ENCODE measurements at places on chromosomes 6 and 20. TPM values are rescaled to one million over a fixed set of nuclear protein-coding genes. Genes with fewer than 3 reads are reported as not detected.

DNA sequence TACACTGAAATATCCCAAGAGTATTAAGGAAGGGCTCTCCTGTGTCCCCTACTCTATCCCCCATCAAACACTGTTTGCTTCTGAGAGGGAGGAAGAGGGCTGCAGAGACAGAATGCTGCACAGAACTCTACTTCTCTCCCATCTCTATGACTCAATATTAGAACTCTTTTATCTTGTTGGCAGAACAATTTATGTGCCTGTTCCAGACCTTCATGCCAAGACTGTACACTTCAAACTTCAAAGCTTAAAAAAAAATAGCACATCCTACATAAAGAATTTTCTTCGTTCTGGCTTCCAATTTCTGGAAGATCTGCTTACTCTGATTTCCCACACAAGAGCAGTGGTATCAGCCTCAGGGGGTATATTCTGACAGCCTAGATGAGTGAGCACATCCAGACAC, 19.6 kb upstream of the GPR63 start:
- no peak for DNase-seq

DNA sequence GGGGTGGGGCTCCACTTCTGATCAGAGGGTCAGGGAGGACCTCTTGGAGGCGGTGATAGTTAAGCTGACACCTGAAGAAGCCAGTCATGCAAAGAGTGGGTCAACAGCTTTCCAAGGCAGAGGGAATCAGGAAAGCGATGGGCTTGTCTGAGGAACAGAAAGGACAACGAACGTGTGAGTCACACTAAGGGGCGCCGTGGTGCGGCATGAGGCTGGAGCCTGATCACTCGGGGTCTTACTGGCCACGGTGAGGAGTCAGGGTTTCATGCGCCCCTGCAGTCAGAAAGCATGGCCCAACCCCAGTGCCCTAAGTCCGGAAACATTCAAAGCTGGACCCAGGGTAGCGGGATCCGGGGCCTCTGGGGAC, 50.6 kb upstream of the SLC32A1 start:
- no peak for DNase-seq

GRCh38 chr6:114523508-114523907, 180.7 kb upstream of the HS3ST5 start:
- DNase-seq = no peak

DNA sequence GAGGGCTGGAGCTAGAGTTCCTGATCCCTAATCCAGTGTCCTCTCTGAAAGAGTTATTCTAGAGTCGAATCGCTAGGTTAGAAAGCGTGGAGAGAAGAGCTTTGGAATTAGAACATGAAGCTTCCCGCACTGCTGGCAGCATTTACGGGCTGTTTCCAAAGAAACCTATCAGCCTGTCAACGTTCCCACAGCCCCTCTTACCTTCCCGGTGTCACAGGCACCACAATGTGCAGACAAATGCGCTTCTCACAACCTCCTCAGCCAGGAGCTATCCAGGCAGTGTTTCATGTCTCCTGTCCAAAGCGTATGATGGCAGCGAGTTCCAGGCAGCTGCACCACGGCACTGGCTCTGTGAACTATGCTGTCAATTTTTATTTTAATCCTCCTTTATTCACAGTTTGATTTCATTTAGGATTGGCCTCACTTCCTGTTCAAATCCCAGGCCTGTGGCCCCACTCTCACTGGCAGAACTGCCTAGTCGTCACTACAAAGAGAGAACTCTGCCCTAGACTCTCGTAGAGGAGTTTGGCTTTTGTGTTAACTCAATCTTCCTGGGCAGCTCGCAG, 322.8 kb upstream of the SOX4 start:
- DNase-seq = no peak

- no peak for DNase-seq
Measured at GRCh38 chr20:63306673-63307537, 13.9 kb downstream of the COL20A1 start.

- no peak for DNase-seq
Measured at GRCh38 chr6:104537180-104537579, 322.5 kb downstream of the HACE1 start.

GRCh38 chr6:10414756-10415616, at the start of gene TFAP2A:
Gene TFAP2A, minus strand, starts transcription at chr6:10415074. Its CDS starts 83 bp downstream, at chr6:10414991.
- no peak for DNase-seq

DNA sequence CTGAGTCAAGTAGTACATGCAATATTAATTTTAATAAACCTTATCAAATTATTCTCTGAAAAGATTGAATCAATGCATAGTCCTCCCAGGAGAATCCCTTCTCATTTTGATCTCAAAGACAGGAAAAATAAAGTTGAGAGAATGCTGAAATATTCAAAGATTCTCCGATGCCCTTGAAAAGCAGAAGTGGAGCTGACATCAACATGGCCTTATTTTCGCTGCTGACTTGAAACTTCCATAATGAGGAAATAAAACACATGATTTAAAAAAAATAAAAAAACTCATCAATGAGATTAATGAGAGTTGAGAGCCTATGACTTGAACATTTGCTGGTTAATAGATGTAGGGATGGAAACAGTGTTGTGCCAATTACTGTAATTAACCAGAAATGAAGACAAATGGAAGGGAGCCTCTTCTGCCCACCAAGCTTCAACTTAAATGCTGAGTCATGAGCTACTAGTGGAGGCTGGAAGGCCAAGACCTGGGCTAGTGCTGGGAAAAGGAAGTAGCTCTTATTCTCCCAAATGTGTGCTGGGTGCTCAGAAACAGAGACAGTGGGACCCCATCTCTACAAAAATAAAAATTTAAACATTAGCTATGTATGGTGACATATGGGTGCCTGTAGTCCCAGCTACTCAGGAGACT, 139.9 kb downstream of the BFSP1 start:
- no peak for DNase-seq

DNA sequence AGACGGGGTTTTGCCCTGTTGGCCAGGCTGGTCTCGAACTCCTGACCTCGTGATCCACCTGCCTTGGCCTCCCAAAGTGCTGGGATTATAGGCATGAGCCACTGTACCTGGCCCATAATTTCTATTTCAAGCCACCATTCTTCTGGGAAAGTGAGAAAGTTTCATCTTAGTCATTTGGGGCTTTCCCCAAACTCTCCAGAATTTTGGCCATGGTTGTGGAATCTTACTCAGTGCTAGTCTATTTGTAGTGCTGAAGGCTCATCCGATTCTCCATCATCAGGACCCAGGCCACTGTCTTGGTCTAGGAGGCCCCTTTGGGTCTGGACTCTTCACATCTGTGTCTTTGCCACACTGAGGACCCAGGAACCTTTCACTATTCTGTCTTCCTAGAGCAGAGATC, 164.9 kb downstream of the EYA2 start:
- DNase-seq = no peak

- DNase-seq = no peak
Measured at GRCh38 chr6:135311446-135312200, 130.5 kb downstream of the MYB start.

DNA sequence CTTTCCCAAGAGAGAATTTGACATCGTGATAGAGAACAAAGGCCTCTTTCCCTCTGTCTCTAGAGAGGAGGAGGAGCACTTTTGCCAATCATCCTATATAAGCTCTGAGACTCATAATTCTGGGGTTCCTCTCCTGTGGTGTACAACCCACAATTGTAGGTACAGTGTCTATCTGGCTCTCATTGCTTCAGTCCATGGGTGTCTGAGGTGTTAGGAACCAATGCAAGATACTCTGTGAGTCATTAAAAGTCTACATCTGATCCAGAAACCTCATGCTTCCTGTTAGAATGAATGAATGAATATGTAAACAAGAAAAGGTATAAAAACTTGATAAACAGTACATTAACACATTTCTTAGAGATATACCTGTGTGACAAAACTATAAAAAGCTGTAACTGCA, 356.7 kb downstream of the QKI start:
- no peak for DNase-seq

DNA sequence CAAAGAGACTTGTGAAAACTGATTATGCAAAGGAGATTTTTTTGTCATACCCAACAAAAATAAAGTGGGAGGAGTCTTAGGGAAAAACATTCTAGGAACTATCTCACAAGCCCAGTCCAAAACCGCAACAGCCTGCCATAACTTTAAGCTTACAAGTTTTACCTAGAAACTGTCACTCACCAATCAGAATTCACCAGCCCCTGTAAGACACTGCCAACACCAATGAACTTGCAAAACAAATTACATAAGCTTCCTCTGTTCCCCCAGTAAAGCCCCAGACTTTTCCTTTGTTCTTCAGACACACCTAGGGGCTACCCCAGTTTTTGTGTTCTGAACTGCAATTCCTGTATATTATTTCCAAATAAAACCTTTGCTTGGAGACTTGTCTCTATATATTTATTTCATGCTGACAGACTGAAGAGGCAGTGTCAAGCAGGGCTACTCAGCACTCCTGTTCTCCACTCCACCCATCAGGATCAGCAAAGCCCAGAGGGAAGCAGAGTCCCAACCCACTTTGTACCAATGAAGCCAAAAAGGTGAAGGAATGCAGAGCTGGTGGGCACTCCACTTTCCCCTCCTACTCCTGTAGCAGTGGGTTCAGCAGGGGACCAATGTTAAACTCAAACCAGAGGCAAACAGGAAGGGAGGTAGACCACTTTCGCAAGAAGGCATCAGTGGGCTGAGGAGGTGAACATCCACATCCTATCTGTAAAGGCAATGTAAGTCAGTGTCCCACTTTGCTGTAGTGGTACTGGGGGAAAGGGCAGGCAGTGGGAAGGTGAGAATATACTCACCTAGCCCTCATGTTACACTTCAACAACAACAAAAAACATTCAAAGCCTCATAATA, 142.5 kb upstream of the RUNX2 start:
- DNase-seq = no peak

- no peak for DNase-seq
Measured at GRCh38 chr6:140445474-140446004, 1071.1 kb upstream of the CITED2 start.

DNA sequence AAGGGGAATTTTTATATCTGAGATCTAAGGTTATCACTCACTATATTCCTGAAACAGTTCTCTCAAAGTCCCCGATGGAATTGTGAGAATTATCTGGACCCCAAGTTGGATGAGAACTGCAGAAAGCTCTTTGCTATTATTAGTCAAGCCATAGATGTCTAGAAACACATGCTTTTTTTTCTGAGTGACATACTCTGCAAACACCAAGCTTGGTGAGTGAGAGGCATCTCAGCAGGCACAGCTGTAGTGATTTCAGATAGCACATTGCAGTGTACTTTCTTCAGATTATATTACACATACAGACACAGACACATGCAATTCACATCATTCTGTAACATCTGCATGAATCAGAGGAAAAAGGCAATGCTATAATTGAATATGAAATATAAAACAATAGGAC, 111.1 kb upstream of the UFL1 start:
- DNase-seq = no peak

Gene IL17F
- polyA plus RNA-seq = not detected

Gene KCNS1
- not detected for polyA plus RNA-seq

Gene ETV7
- not detected for polyA plus RNA-seq

Gene PAK5
- polyA plus RNA-seq = not detected

Measured in immature natural killer cell (primary cell).